Stimulated activated CD8-positive, alpha-beta memory T cell treated with anti-CD3 and anti-CD28 coated beads, Interleukin-4, amount 100 ng/mL, for 1 hour (primary cell): ENCODE measurements at places on chromosomes 1 and 21.

GRCh38 chr1:185965870-185966269 is 231.7 kb downstream of the HMCN1 start:
- DNase-seq, result no peak

- no peak for DNase-seq
Observed at GRCh38 chr1:208851366-208851765, 607.2 kb upstream of the PLXNA2 start.

DNA sequence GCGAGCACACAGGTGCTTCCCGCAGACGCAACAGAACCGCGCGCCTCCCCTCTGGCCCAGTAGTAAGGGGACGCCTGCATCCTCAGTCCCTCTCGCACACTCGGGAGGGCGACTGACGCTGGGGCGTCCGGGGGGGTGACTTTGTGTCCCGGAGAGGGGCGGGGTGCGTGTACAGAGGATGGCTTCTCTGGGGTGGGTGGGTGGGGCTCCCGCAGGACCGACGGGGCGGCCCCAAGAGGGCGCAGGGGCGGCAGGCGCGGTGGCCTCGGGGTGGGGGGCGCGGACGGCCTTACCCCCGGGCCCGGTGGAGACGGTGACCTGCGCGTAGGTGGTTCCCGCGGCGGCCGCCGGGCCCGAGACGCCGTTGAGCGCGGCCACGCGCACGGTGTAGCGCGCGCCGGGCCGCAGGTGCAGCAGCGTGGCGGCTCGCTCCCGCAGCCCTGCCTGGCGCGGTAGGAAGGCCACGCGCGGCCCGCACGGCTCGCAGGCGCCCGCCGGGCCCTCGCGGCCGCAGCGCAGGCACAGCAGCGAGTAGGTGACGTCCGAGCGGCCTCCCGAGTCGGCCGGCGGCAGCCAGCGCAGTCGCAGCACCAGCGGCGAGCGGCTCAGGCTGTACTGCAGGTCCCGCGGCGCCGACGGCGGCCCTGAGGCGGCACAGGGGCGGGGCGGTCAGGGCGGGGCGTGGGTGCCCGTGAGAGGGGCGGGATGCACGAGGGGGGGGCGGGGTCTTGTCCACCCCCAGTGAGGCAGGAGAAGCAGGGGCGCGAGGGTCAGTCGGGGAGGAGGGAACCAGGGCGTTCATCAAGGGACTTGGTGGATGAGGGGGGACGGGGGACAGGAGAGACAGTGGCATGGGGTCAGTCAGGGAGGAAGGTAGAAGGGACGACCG is 12.1 kb downstream of the EPHA10 start:
- no peak for DNase-seq

DNA sequence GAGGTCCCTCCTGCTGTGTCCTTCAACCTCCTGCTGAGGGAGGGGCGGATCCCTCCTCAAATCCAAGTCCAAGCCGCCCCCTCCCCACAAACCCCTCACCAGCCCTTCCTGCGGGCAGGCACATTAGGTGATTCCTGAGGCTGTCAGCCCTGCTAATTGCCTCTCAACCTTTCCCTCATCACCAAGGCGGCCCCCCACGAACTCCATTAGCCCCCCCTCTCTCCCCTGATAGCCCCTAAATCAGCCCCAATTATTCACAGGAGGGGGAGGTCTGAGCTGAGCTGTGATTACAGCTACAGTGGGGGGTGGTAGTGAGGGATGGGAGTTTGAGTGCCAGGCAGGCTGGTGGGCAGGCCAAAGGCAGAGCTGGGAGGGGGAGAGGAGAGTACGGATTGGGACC is 5.8 kb upstream of the PEAR1 start:
- DNase-seq, result no peak

DNA sequence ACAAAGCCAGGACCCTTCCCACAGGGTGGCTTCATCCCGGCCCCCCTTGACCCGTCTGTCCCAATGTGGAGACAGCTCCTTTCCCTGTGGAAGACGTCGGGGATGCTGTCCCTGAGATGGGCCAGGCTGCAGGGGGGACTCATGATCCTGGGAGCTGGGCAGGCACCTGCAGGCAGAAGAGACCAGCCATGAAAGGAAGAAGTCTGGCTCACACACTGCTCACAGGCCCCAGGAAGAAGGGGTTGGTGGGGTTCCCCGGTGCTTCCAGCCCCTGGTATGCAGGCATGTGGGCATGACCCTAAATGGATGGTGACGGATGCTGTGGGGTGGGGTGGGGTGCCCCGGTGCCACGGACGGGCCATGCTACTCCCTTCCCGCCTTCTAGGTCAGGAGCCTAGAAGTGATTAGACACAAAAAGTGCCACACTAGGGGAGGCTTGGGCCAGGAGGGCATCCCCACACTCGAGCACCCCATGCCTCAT is 8.3 kb downstream of the ACTRT2 start:
- no peak for DNase-seq
